Choroid plexus epithelial cell (primary cell): ENCODE measurements at places on chromosomes 5 and 9.

DNA sequence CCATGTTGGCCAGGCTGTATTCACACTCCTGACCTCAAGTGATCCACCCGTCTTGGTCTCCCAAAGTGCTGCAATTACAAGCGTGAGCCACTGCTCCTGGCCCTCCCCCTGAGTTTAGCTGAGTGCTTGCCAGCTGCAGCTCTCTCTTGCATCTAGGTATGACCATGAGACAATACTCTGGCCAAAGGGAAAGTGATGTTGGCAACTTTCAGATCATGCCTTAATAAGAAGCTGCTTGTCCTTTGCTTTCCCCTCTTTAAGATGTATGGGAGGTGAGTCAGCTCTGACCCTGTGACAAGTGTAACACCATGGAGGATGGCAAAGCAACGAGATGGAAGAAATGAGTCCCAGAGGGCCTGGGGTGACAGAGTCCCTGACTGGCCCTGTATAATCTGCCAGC, 18.7 kb upstream of the DCAF12 start:
- peak; percentile 38 for DNase-seq

DNA sequence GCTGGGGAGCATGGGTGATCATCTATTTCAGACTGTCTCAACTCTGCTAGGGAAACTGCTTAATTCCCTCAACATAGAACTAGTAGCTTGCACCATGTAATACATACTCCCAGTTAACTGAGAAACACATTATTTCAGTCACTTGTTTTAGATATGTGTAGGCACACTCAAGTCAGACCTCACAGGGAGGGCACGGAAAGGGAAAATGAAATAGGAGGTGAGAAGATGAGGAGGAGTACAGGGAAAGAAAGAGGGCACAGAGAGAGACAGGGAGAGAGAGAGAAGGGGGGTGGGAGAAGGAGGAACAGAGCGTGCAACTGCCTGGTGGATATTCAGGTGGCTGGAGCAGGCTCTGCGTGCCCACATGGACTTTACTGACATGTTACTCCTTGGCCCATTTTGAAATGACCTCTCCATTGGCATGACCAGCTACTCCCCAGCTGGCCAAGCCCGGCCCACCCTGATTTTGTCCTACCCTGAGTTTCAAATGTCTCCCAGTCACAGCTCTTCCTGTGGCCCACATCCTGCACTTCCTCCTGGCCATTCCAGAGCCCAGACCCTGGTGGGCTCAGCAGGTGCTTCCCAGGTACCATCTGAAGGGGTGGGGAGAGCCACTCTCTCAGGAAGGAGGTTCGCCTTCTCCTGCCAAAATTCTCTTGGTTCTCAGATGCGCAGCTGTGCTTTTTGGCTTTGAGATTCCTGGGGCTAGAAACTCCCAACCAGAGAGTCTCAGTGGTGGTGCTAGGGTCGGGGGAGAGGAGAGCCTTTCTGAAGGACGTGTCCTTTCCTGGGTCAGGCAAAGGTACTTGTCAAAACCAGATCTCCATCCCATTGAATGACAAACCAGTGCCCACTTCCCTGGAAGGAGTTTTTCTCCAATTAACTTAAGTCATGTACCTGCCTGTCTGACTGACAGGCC, 229.4 kb downstream of the FSTL4 start:
- DNase-seq: no peak

DNA sequence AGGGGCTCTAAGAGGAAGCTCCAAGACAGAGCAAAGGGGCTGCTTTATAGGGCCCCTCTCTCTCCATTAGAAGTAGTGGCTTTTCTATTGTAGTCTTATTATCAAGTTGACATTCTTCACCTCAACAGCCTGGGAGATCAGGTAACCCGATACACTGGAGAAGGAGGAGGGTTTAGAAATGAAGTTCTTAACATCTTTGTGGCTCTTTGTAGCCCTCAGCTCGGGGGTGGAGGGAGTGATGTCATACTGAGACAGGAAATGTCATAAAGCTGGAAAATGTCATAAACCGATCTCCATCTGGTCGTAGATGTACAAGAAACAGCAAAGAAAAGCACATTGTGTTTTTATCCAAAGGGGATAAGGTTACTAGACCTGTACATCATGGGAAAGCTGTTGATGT, 17.9 kb downstream of the PDZD2 start:
- no peak for DNase-seq

DNA sequence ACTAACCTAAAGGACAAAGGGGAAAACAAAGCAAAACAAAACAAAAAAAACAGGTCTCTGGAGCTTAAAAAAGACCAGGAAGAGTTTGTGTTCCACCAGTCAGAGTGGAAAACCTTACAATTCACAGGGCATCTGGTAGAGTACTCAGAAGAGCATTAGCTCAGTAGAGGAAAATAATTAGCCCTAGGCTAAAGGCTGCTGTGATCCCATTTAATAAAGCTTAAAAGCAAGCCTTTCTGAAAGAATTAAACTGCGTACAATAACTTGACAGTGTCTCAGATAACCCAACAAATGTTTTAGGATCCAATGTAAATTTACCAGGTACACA, 7.3 kb downstream of the ECM2 start:
- DNase-seq: no peak

DNA sequence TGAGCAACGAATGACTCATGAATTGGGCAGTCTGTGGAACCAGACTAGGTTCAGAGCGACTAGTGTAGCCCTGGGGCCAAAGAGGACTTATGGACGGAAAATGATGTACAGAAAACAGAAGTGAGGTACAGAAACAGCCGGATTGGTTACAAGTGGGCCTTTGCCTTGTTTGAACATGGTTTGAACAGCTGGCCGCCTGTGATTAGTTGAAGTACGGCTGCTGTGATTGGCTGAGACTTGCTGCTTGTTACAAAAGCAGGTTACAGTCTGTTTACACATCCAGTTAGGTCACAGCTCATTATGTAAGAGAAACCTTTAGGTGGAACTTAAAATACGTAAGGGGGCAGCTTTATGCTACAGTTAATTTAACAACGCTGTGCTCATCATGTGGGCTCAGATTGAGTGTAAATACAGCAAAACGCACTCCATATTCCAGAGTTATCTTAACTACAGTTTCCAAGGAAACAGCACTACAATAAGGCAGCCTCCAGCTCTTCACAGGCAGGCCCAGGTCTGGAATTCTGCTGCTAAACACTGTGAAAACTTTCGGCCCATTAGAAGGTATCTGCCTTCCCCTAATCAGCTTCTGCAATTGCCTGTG, 6.5 kb downstream of the AMACR start:
- peak; percentile 21 for DNase-seq

- peak; percentile 12 for DNase-seq
These were observed 159.2 kb upstream of the WWC1 start for GRCh38 chr5:168132241-168132641.

GRCh38 chr5:15442193-15442570, 57.8 kb upstream of the FBXL7 start:
- DNase-seq: no peak

- DNase-seq: no peak
These were observed 7.1 kb downstream of the SAR1B start for GRCh38 chr5:134625559-134625958.

GRCh38 chr5:88154891-88155290, 113.8 kb downstream of the TMEM161B start:
- DNase-seq: no peak

DNA sequence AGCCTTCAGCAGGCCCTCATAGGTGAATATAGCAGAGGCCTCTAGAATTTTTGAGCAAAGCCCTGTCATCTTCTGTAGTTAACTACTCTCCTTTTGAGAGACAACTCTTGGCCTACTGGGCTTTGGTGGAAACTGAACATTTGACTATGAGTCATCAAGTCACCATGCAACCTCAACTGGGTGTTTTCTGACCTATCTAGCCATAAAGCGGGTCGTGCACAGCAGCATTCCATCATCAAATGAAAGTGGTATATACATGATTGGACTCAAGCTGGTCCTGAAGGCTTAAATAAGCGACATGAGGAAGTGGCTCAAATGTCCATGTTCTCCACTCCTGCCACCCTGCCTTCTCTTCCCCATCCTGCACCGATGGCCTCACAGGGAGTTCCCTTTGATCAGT, 1115.5 kb downstream of the TAF11L14 start:
- no peak for DNase-seq

- DNase-seq: peak; percentile 86
These were observed 67.1 kb downstream of the GRAMD2B start for GRCh38 chr5:126490167-126490940.
